ENCODE measurements at places on chromosomes 3 and 15.

GRCh38 chr15:69719527-69720240 is 267.1 kb downstream of the RPLP1 start:
- peak; percentile 77 for DNase-seq

DNA sequence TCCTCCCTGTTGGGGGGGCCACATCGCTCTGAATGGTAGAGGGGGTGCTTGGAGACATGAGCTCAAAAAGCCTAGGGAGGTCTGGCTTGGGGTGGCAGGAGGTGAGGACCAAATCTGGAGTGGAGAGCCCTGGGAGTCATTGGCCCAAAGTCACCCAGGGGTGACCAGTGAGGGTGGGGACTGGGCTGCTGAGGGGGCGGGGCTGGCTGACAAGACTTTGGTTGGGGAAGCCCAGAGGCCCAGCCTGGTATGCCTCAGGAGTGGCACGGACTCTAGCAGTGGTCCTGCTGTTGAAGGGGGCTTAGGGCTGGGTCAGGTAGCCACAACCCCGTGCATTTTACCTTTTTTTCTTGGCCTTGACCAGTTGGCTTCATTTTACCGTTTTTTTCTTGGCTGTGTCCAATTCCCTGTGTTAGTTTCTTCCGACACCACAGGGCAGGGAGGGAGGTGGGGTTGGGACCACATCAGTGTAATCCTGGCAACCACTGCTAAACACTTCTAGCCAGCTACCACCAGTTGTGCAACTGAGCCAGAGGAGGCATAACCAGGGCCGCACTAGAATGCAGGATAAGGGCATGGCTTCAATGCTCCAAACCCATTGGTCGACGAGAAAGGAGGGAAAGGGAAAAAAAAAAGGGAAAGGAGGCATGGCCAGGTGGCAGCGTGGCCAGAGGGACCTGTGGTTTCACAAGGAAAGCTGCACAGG is 105.3 kb upstream of the C2CD4B start:
- DNase-seq: no peak

GRCh38 chr3:128464188-128464587 is 2.5 kb downstream of the DNAJB8 start:
- DNase-seq: no peak

DNA sequence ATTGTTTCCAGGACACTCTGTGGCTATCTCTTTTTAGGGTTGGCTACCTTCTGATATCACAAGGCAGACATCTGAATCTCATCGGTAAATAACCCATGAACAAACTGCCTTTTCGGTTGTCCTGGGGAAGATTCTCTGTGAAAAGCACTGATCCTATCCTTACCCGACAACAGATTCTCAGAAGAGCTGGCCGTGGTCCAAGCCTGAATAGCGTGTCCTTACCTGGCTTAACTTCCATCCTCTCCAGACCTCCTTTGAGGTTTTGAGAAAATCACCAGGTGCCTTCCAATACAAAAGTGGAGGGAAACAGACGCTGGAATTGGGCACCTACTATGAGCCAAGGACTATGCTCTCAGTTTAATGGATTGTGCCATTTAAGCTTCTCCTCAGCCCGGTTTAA is 87.4 kb upstream of the ARHGEF3 start:
- no peak for DNase-seq

DNA sequence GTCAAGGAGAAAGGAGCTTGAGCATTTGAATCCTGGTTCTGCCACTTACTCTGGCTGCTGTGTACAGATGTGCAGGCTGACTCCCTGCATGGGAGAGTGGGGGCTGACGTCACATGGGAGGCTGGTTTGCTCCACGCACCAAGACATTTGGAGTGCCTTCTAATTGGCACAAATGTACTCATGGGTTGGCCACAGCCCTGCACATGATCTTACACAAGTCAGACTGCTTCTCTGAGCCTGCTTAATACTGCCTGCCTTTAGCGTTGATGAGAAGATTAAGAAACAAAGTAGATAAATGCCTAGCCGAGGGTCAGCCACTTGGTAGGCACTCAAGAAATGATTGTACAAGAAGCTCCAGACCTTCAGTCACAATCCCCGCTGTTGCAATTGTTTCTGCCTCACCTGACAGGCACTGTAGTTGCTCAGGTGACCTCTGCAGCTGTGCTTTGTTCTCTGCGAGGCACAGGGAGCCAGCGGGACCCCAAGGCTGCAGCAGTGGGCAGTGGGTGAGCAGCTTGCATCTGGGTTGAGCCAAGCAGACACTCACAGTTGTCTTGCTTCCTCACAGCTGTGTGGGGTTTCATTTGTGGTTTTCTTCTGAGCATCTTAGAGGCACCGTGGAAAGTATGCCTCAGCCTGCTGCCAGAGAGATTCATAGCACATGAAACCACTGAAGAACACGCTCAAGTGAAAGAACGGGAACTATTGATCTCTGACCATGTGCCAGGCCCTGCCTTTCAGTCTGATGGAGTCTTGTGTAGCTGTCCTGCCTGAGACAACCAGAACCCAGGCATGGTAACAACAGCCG is 33.1 kb downstream of the GRK7 start:
- peak; percentile 89 for DNase-seq

- DNase-seq: peak; percentile 47
Measured at GRCh38 chr15:43204016-43204901, 16.6 kb downstream of the EPB42 start.

DNA sequence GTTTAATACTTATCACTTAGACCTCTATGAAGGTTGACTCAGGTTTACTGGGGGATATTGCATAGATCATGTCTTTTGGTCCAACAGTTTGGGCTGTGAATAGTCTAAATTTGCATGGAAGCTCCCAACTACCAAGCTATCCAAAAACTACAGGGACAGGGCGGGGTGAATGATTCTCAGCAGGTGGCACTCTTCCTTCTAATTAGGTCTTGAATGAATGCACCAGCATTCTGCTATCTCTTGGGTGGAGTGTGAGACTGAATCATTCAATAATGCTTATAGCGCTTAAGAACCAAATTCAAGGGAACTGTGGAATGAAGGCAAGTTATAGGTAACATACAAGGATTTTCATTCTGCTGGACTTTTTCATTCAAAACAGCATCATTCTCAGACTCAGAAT is 346.3 kb downstream of the TIGIT start:
- DNase-seq: no peak

DNA sequence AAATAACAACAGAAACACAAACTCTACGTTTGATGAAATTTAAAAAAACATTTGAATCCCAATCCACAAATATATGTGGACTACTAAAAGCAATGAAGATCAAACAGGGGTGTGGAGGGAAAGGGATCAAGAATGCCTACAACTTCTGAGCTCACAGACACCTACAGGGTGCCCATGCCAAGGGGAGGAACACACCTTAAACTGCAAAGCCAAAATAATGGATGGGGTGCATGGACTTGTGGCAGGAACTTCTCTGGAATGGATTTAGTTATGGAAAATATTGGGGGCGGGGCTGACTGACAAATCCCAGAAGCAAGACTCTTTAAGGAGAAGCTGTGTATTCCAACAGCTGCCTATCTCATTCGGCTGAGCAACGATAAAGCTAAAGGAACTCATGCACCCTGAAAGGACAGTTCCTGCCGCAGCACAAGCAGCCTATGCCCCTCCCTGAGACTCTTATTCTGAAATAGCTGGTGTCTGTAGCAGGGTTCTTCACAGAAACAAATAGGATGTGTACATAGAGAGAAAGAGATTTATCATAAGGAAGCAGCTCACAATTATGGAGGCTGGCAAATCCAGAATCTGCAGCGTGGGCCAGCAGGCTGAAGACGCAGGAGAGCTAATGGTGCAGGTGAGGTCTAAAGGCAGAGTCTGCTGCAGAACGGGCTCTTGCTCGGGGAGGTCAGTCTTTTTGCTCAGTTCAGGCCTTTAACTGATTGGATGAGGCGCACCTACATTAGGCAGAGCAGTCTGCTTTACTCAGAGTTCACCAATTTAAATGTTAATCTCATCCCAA is 24.5 kb upstream of the PLA2G4D start:
- DNase-seq: no peak

GRCh38 chr15:29135309-29135657 is 134.3 kb downstream of the NSMCE3 start:
- DNase-seq: no peak

GRCh38 chr15:95687061-95687460 is 643.4 kb upstream of the NR2F2 start:
- DNase-seq: no peak

GRCh38 chr3:120399372-120399771 is 50.2 kb upstream of the LRRC58 start:
- DNase-seq: no peak

DNA sequence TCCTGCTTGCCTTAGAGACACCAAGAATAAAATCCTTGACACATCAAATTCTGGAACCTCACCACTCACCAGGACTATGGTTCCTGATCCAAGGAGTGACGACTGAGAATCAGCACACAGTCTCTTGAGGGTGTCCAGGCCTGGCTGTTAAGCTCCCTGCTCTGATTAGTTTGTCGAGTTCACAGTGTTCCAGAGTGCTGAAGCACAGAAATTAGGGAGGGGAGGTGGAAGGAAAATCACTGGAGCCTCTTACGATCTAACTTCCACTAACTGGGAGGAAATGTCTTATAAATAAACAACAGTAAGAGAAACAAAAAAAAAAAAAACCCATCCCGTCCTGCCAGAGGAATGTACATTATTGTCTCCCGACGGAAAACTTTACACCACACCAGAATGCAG is 330.2 kb downstream of the TIGIT start:
- DNase-seq: no peak

DNA sequence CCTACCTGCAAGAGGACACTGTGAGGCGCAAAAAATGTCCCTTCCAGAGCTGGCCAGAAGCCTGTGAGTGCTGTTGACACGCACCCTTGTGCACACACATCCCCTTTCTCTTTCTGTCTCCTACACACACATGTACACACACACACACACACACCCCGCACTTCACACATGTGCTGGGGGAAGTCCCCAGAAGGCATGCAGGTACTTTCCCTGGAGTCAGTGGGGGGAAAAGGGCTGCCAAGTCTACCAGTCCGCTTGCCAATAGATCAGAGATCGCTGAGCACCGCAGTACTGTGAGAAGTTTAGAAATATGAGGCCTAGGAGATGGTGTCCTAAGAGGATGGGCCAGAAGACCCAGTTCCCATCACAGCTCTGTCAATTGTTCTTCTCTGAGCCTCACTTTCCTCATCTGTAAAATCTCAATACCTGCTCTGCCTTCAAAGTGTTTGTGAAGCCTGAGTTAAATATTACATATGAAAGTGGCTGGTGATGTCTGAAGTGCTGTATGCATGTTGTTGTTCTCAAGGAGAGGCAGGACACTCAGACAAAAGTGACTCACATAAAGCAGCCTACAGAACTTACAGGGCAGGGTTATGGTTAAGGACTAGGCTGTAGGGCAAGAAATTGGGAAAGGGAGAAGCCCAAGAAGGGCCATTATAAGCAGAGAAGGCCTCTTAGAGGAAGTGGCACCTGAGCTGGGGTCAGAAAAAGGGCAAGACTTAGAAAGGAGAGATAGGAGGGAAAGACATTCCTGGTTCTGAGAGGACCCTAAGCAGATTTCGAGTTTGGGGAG is 6.8 kb downstream of the IL17RE start:
- no peak for DNase-seq

- no peak for DNase-seq
Measured at GRCh38 chr3:98540346-98540745, 8.6 kb downstream of the GPR15 start.

- no peak for DNase-seq
Measured at GRCh38 chr15:96406291-96406690, 75.8 kb downstream of the NR2F2 start.

DNA sequence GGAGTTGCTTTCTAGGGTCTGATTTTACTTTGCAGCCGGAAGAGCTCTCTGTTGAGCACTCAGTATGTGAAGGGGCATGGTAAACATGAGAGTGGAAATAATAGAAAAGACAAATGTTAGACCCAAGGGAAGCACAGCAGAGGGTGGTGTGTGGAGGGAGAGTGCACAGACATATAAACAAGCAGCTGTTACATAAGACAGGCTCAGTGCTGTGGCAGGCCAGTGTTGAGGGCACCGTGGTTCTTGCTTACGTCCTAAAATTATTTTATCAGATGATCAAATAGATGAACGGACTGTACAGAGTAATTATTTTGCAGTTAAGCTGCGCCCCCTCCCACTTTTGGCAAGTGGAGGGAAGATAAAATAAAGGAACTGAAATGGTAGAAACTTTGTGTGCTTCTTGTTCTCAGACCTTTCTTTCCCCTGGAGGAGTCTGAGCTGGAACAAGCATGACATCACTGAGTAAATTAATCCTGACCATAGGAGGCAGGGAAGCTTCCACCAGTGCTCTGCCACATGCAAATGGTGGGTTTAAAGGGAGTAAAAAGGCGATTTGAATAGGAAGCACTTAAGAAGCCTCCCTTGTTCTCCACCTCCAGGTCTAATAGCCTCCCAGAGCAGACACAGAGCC is 205.6 kb downstream of the IL20RB start:
- DNase-seq: no peak

DNA sequence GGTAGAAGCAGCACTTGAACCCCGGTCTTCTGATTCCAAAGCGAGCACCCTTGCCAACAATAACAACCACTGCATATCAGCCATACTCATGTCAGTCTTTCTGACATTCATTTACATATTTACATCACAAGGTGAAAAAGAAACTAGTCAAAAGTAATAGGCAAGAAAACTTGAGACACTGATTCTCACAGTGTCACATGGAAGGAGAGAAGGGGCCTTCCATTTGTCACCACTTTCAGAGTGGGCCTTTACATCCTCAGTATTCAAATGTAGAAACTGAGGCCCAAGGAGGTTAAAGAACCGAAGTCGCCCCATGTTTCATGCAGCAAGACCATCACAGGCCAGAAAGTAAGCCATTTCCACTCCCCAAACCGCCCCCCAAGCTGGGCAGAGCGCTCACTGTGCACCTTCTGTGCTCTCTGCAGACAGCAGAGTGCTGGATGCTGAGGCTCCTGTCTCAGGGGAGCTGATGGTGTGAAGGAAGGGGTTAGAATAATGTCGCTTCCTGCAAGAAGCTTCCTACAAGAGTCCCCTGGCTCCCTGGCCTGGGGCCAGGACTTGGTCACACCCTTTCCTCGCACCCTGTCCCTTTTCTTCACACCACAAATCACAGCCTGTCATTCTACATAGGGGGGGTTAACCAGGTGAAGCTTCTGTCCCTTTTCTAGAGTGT is 260.1 kb downstream of the UACA start:
- no peak for DNase-seq

- DNase-seq: no peak
Measured at GRCh38 chr3:9163289-9163688, 86.2 kb downstream of the SRGAP3 start.

DNA sequence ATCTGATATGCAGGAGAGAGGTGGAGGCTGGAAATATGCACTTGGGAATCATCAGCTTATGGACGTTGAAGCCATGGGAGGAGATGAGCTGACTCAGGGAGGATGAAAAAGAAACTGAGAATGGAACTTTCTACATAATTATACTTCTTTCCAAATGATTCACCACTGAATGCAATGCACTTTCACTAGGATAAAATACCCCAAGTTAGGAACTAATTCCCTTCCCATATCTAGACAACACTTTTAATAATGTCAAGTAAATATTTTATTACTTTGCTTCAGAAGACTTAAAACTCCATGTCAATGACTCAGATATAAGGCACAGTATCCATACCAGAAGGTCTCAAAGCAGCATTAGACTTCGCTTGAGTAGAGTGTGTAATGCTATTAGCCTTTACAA is 24.2 kb downstream of the NPTN start:
- DNase-seq: no peak
